ENCODE measurements at places on chromosomes 6 and 20.

DNA sequence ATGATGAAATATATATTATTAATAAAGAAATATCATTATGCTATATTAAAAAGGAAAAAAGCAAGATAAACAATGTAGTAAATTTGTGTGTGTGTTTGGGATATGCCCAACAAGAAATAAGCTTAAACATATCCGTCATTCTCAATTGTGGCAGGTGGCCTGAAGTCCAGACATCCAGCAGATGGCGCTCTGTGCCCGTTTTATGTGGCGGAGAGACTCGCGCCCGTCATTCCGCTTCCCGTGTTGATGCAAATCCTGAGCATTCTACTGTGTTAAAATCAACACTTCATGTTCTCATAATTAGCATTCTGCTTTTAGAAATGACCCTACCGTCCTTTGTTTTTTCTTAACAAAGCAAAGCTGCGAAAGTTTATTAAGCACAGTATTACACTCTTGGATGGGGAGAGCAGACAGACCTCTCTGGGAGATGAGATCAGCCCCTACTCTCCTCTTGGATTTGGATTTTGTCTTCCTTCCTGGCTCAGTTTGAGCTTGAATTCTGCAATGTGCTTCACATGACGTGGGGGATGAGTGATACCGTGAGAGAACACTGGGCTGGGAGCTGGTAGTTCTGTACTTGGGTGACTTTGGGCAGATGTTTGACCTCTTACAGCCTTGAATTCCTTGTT, 125.8 kb downstream of the MCHR2 start:
- DNase-seq = peak; percentile 74

DNA sequence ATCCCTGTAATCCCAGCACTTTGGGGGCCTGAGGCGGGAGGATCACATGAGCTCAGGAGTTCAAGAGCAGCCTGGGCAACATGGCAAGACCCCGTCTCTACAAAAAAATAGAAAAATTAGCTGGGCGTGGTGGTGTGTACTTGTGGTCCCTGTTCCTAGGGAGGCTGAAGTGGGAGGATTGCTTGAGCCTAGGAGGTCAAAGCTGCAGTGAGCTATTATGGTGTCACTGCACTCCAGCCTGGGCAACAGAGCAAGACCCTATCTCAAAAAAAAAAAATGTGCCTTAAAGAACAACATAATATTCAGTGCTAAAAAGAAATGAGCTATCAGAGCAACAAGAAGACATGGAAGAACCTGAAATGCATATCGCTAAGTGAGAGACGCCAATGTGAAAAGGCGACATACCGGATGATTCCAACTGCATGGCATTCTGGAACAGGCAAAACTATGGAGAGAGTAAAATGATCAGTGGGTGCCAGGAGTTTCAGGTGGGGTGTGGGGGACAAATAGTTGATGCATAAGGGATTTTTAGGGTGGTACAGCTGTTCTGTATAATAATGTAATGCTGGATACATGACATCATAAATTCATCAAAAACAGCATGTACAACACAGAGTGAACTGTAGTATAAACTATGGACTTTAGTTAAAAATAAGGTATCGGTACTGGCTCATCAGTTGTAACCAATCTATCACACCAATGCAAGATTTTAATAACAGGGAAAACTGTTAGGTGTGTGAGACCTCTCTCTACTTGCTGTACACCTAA, 80.8 kb downstream of the GMPR start:
- no peak for DNase-seq

GRCh38 chr6:8803181-8803760, 367.9 kb upstream of the SLC35B3 start:
- no peak for DNase-seq

DNA sequence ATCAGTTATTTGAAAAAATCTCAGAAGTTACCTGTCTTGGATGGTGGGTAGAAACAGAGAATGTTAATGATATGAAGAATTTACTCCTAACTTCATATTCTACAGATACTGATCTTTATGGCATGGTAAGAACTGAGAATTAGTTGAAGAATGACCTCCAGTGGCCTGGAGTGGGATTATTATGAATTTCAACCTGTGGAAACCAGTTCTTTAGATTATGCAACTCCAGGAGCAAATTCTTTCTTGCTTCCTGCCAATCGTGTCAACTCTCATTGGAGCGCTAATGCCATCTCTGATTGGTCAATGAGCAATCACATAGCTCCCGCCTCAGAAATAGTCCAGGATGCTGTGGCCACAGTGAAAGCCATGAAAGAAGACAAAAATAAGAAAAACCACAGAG, 40.6 kb downstream of the LYRM2 start:
- peak; percentile 73 for DNase-seq

DNA sequence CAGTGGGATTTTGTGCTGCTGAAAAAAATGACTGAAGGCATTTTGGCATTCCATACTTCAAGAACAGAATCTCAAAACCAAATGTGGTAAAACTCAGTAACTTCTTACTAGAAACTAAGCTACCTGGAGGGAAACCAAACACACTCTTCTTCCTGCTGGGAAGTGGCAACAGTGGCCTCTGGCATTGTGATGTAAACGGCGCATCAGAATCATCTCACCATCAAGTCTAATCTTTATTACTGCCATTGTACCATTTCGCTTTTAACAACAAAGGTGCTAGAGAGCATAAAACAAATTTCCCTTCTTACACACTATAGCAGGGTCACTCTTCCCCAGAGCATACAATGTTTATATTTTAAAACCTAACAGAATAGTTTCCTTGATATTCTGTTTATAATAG, 101.6 kb upstream of the CEP162 start:
- DNase-seq = no peak

DNA sequence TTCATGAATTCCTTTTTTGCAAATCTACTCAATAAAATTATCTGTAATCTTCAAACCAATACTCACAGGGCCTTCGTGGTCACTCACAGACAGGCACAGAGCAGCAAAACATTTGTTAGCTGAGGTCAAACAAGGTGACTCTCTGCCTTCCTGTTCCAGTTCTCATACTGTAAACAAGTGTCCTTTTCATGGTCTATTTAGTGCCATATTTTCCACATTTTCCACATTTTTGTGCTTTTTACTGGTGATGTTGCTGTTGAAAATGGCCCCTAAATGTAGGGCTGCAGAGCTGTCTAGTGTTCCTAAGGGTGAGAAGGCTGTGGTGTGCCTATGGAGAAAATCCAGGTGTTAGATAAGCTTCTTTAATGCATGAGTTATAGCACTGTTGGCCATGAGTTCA, 133.1 kb upstream of the COL21A1 start:
- DNase-seq = no peak

- no peak for DNase-seq
These were observed 69.4 kb downstream of the LAMA4 start for GRCh38 chr6:112184951-112185350.

DNA sequence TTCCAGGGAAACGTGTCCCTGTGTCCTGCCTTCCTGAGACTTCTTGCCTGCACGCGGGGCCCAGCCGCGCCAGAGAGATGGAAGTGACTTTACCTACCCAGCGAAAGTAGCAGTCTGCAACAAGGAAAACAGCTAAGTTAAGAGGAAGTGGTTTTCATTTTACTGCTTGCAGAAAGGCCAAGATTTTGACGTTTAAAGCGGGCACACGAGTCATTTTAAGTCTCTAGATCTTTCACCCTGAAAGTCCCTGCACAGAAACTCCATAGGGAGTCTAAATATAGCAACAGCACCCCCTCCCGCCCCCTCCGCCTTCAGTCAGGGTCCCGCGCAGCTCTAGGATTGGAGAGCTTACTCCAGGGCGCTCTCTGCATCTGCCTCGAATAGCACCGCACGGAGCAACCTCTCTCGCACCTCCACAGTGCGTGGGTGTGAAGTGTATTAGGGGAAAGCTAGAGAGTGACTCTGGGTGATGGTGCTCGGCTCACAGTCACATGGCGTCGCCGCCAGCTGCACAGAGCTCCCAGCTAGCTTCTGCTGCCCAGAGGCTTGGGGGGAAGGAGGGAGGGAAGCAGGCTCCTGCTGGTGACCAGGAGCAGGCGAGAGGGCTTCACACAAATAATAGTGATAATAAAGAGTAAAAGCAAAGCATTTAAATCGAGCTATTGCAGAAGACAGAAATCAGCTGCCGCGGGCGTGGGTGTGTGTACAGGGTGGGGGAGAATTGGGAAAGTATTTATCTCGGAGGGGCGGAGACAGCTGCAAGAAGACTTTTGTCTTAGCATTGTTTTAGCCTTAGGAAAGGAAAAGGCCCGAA, 1.8 kb upstream of the KCNQ5 start:
- DNase-seq = peak; percentile 90

DNA sequence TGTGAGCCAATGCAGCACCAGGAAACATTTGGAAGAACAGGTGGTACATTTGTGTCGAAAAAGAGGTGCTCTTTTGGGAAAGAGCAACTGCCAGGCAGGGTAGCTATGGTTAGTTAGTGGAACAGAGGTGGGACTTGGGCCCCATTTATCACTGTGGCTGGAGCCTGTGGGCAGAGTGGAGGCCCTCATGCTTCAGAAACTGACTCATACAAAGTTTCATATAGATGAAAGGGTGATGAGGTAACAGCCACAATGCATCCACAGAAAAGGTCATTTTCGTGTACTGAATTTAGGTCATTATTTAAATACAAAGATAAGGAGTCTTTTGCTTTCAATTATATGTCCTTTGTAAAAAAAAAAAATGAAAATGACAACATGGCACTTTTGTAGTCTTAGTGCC, 76.4 kb upstream of the HS3ST5 start:
- no peak for DNase-seq

GRCh38 chr6:16474772-16475493, 236.5 kb downstream of the GMPR start:
- no peak for DNase-seq

DNA sequence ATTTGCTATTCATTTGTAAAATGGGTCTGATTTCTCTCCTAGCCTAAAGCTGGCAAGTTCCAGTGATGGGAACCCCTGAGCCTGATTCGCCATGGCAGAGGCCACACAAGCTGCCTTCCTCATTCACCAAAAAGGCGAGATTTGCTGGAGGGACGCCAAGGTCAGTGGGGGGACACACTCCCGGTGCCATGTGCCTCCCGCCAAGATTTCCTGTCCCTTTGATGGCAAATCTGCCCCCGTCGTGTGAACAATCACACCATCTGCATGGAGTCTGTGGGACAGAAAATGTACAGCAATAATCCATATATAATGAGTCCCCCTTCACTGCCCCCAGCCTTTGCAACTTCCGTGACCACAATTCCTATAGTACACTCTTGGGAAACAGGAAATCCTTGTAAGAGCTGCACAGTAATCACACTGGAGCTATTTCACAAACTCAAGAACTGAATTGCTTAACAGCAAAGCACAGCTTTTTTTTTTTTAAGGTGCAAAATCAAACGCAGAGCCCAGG, 15.7 kb upstream of the IGF2R start:
- DNase-seq = peak; percentile 93

GRCh38 chr6:92521553-92521952, 897.8 kb downstream of the EPHA7 start:
- no peak for DNase-seq

- no peak for DNase-seq
These were observed 515.1 kb upstream of the SOX4 start for GRCh38 chr6:21078497-21078896.

GRCh38 chr6:111534231-111534751, 51.3 kb upstream of the REV3L start:
- DNase-seq = peak; percentile 61

DNA sequence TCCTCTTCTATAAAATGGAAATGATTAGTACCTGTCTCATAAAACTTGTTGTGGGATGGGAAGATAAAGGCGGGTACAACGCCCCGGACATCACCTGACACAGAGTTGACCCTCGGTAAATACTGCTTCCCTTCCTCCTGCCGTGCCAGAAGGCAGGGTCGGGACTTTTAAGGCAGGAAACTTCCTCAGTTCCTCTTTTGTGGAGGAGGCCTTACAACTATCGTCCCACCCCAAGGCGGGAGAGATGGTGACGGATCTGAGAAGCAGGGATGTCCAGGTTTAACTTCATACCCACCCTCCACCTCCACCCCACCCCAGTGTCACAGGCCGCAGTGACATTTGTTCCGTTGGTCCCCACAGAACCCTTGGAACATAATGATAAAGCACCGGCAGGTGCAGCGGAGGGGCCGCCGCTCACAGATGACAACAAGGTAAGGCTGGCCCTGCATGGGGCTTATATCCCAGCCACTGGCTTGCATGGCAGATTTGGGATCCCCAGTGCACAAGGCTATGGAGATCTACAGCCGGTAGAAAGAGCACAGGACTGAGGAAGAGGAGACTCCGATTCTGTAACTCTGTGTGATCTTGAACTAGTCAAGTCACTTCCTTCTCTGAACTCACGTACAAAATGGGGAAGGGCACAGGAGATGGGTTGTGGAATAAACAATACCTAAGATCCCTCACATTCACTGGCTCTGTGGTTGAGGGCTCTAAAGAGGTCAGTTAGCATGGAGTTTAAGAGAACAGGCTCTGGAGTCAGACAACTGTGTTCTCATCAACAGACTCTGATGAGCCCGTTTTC, 764 bp downstream of the DNTTIP1 start:
- DNase-seq = peak; percentile 73
